ENCODE measurements at places on chromosomes 3 and 15.
A peak's percentile ranks its signal among the peaks of the same experiment; 100 is the strongest.

DNA sequence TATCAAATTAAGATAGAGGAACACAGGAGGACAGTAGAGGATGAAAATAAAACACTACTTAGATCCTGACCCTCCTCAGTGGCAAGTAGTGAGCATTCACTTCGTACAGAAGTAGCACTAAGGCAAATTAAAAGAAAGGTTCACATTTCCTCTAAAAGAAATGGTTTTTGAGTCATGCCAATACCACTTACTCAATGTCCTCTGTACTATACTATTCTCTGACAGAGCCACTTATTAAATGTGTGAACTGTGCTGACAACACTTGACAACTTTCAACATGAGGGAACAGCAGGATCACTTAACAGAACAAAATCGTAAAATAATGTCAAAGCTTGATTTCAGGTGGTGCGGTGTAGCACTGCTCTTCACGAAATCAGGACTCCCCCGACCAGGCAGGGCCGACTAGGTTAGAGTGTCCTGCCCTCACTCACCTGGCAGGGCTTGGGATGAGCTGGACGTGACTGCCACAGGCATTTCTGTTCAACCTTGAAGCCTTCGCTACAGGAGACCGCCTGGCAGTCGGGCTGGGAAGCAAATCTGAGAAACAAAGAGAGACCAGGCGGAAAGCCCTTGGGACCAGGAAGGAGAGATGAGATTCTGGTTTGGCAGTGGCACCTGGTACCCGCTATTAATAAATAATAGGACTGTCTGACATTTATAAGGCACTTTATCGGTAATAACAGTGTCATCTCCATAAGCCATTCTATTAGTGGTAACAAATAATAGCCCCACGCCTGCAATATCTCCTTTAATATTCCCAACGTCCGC lies 611 bp upstream of the SLC27A2 start:
- DNase-seq, result no peak

GRCh38 chr15:66356359-66357236 lies at the start of gene TIPIN:
Gene TIPIN (minus strand): TSS chr15:66356685. CDS start chr15:66352947, 3,738 bp downstream.
- peak; percentile 93 for DNase-seq

DNA sequence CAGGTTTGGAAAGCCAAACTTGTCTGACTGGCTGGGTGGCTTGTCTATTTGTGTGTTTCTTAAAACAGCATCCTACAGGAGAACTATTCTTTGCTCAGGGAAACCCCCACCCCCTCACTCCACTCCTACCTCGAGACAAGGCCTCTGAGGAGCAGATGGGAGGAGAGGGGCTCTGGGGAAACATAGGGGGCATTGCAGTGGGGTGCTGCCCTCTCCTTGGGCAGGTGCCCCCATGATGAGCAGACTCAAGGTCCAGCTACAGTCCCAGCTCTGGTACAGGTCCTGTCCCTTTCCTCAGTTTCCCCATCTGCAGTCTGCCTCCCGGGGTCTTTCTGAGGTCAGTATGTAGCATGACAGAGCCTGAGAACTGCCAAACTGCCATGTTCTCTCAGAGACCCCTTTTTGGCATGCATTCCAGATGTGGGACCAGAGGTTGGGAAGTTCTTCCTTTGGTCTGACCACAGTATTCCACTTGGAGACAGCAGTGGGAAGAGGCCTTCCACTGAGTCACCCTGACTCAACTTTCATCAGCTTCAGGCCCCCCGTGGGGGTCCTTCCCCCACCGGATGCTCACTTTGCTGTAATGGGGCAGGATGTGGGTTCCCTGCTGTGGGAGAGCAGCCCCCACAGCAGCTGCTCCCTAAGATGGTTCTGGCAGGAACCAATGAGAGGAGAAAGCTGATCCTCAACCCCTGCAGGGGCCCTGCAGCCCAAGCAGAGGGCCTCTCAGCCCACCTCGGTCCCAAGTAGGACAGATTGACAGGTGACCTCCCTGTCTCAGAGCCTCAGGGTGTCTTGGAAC lies 32.3 kb upstream of the CYP11A1 start:
- no peak for DNase-seq

DNA sequence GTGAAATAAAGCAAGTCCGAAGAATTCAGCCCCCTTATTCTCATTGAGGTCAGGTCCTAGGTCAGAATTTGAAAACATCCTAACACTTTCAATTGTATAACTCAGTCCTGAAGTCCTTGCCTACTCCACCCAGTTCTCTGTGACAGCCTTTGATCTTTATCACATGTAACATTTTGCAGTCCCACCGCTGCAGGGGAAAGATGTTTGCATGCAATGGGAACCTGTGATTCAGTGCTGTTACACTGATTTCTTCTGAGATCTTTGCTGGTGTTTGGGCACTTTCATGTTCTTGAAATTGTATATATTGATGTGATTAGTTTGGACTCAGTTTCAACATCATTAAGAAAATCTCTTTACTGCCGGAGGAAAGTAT lies 18.0 kb upstream of the SECISBP2L start:
- no peak for DNase-seq

DNA sequence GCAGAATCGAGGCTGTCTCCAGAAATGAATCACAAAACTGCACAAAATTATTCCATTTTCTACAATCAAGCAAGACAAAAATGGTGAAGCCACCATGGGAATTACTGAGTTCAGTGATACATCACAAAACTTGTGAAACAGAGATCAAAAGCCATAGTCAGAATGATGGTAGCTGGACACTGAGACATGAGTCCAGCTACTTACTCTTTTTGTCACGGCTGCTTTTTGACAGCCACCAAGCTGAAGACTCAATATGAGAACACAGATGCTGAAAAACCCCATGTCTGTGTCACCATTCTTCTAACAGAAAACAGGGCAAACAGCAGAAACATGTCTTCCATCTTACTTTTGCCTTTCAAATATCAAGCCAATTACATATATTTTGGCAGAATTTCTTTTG lies 237.6 kb downstream of the LPP start:
- DNase-seq, result no peak

GRCh38 chr3:26653811-26654425 lies 31.3 kb downstream of the LRRC3B start:
- DNase-seq, result no peak

DNA sequence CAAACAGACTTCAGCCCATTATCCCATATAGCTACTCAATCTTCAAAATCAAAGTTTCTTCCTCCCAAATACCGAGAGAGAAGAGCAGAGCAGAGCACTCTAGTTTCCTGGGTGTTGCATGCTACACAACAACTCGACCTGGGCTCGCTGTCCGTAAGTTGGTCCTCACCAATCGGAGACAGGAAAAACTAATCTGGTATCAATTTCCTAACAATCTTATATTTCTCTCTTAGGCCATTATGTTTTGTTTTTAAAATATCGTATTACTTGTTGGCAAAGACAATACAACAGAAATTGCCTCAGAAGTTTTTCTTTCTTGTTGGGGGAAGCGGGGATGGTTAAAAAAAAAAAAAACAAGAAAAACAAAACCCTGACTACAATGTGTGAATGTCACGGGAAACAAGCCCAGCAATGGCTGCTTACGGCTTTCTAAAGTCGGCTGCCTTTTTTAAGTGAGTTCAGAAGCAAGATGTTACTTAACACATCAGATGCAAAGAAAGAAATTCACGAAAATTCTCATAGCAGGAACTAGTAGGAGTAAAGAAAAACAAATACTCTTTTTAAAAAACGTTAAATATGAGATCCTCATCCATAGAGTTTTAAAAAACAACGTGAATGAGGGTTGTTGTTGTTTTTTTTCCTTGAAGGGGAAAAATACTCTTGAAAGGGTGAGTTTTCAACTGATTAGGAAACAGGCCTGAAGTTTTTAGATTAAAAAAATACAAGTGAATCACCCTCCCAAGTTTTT lies 1.9 kb downstream of the VGLL4 start:
- DNase-seq, result no peak

DNA sequence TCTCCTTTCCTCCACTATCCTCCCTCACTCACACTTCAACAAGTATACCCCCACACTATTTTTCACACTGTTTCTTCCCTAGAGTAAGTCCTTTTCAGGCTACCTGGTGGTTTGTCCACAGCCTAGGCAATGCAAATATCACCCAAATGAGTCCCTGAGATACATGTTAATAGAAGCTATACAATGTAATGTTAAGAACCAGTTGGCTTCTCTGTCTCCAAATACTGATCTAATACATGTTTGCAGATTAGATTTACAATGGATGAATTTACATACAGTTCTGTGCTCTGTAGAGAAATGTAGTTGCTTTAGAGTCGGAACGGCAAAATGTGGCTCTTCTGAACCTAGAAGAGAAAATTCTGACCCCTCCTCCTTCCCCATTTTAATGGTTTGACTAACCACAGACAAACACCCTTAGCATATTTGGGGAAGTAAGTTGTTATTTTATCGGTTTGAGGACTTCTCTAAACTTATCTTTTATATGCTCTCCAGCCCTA lies 63.6 kb upstream of the MBNL1 start:
- DNase-seq, result no peak

DNA sequence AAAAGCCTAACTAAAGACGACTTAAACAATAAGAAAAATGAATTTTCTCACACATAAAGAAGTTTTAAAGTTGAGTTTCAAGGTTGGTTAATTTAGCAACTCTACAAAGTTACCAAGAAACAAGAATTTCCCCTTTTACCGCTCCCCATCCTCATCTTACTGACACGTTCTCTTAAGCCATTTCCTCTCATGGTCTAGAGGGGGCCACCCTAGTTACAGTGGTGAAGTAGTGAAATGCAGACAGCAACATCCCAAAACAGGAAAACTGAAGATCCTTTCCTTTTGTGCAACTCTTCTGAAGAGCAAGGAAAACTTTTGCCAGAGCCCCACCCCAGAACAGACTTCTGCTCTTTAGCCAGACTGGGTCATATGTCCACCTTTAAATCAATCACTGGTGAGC lies 17.3 kb upstream of the SOX14 start:
- no peak for DNase-seq

GRCh38 chr15:77097921-77098320 lies 27.0 kb upstream of the TSPAN3 start:
- DNase-seq, result no peak

- no peak for DNase-seq
Observed at GRCh38 chr3:9678493-9678892, 25.1 kb upstream of the CPNE9 start.

DNA sequence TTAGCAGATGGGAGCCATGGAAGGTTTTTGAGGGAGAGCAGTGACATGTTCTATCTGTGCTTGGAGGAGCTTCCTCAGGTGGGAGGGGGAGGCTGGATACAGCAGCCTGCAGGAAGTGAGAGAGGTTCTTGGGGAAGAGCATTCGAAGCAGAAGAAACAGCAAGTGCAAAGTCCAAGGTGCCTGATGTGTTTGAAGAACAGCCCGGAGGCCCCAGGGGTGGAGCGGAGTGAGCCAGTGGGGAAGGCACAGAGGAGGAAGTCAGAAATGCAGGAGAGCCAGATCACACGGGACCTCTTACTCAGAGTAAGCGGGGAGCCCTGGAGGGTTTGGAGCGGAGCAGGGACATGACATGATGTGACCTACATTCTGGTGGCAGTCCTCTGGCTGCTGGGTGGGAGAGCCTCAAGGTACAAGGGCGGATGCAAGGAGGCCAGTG lies 10.8 kb downstream of the ITGA11 start:
- no peak for DNase-seq

DNA sequence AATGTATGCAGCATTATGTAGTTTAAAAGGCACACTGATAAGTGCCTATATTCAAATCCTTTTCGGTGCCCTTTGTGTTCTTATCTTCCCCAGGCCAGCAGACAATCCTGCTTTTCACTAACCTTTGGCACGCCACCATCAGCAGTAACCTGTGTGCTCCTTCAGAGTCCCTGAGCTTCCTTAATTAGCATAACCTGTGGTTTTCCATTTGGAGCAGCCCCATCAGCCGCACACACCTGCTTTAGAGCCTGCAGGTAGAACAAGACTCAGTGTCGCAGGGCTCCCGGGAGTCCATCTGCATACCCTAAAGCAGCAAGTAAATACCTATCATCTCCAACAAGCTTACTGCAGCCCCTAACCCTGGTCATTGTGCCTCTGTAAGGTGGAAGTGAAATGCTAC lies 755.1 kb downstream of the ROBO2 start:
- DNase-seq, result no peak

- DNase-seq, result no peak
Observed at GRCh38 chr3:141253326-141253725, 21.7 kb downstream of the PXYLP1 start.

- no peak for DNase-seq
Observed at GRCh38 chr3:120769436-120769835, 26.9 kb downstream of the GTF2E1 start.

- DNase-seq, result no peak
Observed at GRCh38 chr15:92733934-92734521, 78.5 kb upstream of the FAM174B start.

DNA sequence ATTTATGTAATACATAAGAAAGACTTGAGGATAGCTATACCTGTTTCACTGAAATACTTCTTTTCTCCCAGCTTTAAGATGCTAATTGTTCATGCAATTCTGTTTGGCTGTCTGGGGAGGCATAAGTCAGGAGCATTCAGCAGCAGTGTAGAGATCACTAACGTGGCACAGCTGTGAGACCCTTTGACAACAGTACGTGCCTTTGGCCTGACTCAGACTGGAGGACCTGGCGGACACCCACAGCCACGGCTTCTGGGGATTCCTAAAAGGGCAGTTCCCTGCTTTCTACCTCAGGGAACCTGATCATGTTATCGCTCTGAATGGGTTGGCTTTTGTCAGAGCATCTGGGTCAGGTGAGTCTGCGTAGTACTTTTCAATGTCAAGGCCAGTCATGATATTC lies 295.0 kb upstream of the ICE2 start:
- no peak for DNase-seq

- no peak for DNase-seq
Observed at GRCh38 chr15:27563765-27564370, 535.2 kb downstream of the OCA2 start.

- DNase-seq, result no peak
Observed at GRCh38 chr3:21722301-21722700, 28.7 kb downstream of the ZNF385D start.

DNA sequence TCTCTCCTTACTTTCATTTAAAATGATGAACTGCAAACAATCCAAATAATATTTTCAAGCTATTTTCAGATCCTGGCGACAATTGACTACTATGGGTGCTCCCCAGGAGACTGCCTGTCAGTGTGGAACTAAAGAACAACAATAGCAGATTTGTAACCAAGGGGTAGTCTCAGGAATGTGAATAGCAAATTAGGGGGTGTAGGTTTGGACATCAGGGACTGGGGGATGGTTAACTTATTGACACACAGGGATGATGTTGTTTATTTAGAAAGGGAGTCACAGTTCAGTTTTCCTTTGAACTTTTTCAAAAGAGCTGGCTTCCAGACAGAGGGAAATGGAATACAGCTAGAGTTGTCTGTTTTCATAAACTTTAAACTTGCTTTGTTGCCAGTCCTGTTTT lies 229.8 kb downstream of the LRTM1 start:
- no peak for DNase-seq

DNA sequence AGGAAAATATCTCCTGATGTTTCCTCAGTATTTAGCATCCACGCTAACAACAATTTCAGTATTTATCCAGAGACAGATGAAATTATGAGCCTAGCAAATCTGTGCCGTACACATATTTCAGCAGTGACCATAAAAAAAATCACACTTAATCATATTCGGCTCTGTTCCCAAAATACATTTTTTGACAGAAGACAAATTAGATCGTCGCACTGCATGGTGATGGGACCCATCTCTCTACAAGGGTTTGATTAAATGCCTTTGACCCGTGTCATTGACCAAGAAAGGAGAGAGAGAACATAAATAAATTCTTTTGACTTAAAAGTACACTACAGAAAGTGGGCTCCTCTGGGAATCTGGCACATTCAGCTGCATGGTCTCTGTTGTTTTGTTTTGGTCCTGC lies 215.3 kb upstream of the SEMA6D start:
- no peak for DNase-seq
